ENCODE measurements at places on chromosomes 16 and 17.

- DNase-seq: peak; percentile 8
Observed at GRCh38 chr16:78390508-78391324, 291.3 kb downstream of the WWOX start.

DNA sequence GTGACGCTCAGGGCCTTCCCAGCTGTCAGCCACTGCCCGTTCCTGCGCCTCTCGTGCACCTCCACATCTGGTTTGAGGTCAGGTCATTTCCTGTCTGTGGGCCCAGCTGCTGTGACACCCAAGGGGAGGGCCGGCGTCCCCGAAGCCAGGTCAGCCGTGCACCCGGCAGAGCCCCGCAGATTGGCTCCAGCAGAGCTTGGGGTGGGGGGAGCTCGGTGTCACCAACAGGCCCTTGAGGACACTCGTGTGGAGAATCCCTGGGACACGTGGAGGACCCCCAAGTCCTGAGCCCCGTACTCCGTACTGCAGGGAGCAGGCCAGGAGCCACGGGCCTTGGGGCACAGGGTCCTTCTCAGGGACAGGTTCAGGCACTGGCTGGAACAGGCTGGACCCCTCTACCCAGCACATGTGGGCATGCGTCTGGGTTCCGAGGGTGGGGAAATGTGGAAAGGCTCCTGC is 4.8 kb downstream of the SPATA2L start:
- no peak for DNase-seq

GRCh38 chr17:77455891-77456260 is 315.1 kb downstream of the SEC14L1 start:
- no peak for DNase-seq

- no peak for DNase-seq
Observed at GRCh38 chr16:70410734-70411133, 28.2 kb downstream of the ST3GAL2 start.

DNA sequence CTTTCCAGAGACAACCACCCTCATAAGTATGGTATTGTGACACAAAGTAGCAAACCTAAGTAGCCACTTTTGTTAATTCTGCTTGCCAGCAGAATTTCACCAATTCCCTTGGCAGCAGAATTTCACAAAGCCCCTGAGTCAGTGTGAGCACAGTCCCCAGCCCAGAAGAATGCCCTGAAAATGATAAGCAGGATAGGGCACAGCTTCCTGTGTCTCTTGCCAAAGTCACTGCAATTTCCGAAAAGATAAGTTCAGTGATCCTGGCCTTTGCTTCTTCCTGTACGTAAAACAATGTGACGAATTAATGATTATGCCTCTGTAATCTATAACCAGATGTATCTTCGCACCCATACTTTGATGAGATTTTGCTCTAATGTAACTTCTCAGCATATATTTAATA is 16.0 kb upstream of the WIPF2 start:
- no peak for DNase-seq

DNA sequence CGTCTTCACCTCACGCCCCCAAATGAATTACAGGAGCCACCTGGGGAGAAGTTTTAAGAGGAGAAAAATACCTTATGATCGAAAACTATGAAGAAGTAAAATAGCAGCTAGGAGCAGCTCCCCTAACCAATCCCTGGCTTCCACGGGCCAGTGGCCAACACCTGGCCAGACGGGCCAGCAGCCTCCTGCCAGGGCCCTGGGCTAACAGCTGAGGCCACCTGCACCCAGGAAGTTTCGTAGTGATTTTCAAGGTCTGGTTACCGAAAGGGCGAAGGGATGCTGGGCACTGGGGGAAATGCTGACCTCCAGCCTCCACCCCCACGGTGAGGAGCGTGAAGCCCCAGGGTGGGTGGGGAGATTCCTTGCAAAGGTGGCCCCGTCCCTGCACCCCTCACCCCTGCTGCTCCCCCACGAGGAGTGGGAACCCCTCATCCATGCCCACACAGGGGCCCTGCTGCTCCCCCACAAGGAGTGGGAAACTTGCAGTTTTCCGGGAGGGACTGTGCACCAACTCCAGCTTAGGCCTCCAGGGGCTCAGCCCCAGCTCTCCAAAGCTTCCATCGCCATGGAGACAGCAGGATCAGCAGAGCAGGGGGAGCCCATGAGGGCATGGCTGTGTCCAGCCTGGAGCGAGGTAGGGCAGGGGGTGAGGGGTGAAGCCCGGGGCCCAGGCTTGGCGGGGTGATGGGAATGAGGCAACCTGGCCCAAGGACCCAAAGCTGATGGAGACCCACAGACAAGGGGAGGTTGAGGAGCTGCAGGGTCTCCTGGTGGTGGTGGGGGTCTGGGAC is 31.9 kb upstream of the ACSF3 start:
- no peak for DNase-seq

DNA sequence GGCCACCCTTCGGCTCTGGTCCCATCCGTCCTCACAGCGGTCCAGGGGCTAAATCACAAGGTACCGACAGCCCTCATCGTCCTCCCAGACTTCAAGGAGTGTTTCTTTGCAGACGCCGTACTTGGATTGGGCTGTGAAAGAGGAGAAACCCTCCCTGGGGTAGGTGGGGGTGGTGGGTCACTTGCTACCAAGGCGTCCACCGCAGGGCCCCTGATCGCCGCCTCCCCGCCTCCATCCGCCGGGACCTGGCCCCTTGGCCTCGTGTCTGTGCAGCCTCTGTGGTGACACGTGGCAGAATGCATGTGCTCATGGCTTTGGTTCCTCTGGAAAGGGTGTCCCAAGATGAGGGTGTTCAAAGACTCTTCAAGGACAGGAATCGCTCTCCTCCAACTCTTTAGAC is 151.4 kb downstream of the BANP start:
- no peak for DNase-seq

GRCh38 chr17:77451245-77451893 is 310.6 kb downstream of the SEC14L1 start:
- no peak for DNase-seq

- DNase-seq: no peak
Observed at GRCh38 chr16:68310437-68310773, 341 bp downstream of the SLC7A6OS start.

DNA sequence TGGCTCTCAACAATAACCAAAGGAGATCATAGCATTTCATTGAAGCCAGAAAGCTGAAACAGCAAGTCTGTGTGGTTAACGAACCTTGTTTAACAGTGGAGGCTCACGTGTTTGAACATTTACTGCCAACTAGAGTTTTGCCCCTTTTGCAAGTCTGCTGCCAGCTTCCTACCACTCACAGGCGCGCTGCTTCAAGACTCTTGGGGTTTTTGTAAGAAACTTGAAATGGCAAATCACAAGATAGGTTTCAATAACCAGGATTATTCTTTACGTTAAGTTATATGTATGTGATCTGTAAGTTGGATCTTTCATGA is 1.2 kb downstream of the SNTB2 start:
- DNase-seq: no peak

DNA sequence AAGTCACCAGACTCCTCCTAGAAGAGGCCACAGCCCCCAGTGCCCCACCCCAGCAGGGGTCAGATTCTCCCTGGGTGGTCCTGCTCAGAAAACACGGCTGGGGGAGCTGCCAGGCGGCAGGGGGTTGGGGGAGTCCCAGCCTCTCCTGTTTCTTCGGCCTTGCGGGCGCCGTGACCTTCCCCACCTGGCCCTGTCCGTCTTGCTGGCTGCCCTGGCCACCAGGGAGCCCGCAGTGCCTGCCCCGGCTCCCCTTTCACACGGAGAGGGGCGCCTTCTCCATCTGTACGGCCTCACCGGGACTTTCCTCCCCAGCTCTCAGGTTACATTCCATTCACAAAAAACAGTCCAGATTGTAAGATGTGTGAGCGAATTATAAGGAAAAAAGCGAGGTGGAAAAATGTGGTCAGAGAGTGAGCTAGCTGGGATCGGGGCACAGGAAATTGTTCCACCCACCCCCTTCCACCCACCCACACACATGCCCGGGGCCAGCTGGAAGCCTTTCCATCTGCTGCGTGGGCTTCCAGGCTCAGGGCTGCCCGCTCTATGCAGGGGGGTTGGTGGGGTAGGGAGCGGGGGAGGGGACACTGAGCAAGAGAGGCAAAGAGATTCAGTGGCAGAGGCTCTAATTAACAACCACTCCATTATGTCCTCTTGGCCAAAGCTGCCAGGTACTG is 14.6 kb upstream of the CIBAR2 start:
- DNase-seq: peak; percentile 31

- peak; percentile 66 for DNase-seq
Observed at GRCh38 chr16:1193143-1193824, 31.8 kb downstream of the TPSG1 start.

DNA sequence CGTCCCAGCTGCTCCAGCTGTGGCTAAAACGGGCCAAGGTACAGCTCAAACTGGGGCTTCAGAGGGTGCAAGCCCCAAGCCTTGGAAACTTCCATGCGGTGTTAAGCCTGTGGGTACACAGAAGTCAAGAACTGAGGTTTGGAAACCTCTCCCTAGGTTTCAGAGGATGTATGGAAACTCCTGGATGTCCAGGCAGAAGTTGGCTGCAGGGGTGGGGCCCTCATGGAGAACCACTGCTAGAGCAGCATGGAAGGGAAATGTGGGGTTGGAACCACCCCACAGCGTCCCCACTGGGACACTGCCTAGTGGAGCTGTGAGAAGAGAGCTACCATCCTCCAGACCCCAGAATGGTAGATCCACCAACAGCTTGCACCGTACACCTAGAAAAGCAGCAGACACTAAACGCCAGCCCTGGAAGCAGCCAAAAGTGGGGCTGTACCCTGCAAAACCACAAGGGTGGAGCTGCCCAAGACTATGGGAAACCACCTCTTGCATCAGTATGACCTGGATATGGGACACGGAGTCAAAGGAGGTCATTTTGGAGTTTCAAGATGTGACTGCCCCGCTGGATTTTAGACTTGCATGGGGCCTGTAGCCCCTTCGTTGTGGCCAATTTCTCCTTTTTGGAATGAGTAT is 2.2 kb downstream of the SDR42E1 start:
- DNase-seq: no peak

DNA sequence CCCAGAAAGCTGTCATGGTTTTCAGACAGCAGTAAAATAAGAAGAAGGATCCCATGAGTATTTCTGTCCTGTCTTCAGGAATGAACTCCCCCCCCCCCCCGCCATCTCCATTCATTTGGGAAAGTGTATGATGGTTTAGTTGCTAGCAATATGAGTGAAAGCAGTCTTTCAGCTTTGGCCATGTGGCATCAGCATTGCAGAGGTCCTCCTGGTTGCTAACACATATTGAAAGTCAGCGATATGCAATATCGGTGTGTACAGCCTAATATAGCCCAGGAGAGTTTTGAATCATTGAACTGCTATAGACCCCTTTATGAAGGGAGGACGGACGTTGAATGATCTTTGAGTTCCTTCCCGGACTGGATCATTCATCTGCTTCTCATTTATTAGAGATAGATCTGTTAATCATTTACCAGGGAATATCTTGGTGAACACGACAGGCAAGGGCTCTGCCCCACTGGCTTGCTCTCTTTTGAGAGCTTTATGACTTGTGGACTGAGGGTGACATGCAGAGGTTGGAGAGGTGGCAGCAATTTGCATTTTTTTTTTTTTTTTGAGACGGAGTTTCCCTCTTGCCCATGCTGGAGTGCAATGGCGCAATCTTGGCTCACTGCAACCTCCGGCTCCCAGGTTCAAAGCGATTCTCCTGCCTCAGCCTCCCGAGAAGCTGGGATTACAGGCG is 25.2 kb downstream of the DEF8 start:
- DNase-seq: no peak

- DNase-seq: no peak
Observed at GRCh38 chr17:43353393-43353792, 45.4 kb upstream of the ARL4D start.

DNA sequence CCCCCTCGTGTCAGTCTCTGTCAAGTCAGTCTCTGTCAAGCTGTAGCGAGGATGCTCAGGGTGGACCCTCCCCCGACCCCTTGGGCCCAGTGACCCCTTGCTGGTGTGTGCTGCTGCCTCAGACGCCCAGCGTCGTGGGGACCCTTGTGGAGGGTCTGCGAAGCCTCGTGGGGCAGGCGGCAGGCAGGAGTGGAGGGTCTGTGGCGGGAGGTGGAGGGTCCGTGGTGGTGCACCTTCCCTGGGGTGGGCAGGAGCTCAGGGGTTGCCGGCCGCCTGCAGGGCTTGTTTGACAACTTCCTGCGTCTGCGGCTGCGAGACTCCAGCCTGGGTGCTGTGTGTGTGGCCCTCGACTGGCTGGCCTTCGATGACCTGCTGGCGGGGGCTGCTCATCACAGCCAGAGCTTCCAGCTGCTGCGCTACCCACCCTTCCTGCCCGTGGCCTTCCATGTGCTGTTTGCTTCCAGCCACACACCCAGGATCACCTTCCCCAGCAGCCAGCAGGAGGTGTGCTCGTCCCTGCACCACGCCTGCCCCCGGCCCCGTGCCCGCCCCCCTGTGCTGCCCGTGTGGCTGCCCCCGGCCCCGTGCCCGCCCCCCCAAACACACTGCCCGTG is 5.6 kb downstream of the GNG13 start:
- DNase-seq: no peak

- DNase-seq: no peak
Observed at GRCh38 chr17:62064029-62064790, 868 bp downstream of the MED13 start.

GRCh38 chr16:78995441-78995840 is 605.1 kb downstream of the MAF start:
- no peak for DNase-seq

DNA sequence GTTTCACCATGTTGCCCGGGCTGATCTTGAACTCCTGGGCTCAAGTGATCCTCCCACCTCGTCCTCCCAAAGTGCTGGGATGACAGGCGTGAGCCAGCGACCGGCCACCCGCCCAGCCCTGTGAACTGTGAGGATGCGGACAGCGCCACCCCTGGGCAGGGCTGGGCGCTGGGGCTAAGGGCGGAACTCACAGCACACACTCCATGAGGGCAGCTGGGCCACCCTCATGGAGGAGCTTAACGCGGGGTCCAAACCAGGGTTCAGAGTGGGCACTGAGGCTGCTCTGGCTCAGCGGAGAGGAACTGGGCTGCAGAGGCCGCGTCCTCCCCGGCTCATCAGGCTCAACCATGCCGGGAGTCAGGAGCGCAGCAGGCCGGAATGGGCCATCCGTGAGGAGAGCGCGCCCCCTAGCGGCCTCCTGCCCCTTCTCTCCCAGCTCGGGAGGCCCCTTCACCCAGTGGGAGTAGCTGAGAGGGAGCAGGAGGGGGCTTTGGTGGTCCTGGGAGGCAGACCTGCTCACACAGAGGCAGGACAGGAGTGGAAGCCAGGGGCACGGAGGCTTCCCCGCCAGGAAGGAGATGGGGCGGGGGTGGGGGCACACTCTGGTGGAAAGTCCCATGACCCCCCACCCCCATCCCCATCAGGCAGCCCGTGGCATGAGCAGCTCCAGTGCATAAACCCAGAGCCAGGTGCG is 13.8 kb downstream of the CORO7 start:
- DNase-seq: peak; percentile 24

- no peak for DNase-seq
Observed at GRCh38 chr17:81578038-81578441, 25.9 kb upstream of the FAAP100 start.

All from DMS153 (cell line).